HepG2 (cell line): ENCODE measurements at places on chromosomes 11 and 22.

DNA sequence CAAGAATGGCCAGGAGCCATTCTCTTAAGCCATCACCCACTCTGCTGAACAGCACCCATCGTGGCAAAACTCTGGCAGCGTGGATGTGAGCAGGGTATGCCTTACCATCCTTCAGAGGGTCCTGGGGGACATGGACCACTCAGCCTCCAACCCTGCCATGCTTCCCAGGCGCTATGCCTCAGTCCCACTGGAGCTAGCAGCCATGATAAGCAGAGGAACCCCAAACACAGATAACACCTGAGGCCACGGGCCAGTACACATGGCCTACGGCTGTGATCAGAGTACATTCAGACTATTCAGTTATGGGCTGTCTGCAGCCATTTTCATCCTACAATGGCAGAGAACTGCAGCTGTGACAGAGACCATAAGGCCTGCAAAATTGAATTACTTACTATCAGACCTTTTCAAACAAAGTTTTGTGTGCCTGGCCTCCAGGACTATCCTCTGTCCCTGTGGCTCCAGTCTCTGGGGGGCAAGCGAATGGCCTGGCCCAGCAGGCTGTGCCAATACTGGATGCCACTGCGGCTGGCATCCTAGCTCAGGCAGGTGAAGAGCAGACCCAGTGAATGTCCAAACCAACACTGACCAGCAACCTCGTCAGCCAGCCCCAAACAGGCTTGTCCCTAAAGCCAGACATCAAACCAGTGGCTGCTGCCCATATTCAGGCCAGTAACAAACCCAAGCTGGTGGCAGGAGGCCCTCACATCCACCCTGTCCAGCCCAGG is 6.9 kb downstream of the ARVCF start:
- DNase-seq = no peak

DNA sequence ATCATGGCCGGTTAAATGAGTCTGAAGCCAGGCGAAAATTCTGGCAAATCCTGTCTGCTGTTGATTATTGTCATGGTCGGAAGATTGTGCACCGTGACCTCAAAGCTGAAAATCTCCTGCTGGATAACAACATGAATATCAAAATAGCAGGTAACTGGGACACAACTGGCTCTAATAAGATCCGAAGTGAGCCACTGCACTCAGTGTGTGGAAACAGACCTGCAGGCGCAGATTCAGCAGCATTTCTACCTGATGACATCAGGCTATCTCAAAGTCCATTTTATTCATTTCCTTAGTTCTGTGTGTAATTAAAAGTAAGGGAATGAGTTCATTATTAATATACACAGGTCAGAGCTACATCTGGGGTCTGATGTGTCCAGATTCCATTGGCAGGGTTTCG is 78.2 kb downstream of the PPP2R1B start:
- DNase-seq = no peak

- DNase-seq = no peak
Observed at GRCh38 chr22:42066126-42066761, 4.4 kb downstream of the NAGA start.

- no peak for DNase-seq
Observed at GRCh38 chr11:15905366-15906104, 450.8 kb downstream of the SOX6 start.

- DNase-seq = no peak
Observed at GRCh38 chr11:114290503-114291235, 5.5 kb upstream of the NNMT start.

DNA sequence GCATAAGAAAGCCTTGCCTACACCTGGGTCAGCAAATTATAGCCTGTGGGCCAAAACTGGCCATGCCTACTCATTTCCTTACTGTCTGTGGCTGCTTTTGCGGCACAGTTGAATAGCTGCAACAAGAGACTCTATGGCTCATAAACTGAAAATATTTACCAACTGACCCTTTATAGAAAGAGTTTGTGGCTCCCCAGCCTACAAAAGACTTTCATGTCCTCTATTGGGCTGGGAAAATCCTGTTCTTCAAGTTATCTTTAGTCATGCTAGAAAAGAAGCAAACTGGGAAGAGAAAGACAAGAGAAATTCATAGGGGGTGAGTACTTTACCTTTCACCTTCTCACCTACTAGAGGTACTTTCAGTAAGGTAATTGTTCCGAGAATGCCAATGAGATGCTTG is 175.1 kb downstream of the SWAP70 start:
- no peak for DNase-seq

DNA sequence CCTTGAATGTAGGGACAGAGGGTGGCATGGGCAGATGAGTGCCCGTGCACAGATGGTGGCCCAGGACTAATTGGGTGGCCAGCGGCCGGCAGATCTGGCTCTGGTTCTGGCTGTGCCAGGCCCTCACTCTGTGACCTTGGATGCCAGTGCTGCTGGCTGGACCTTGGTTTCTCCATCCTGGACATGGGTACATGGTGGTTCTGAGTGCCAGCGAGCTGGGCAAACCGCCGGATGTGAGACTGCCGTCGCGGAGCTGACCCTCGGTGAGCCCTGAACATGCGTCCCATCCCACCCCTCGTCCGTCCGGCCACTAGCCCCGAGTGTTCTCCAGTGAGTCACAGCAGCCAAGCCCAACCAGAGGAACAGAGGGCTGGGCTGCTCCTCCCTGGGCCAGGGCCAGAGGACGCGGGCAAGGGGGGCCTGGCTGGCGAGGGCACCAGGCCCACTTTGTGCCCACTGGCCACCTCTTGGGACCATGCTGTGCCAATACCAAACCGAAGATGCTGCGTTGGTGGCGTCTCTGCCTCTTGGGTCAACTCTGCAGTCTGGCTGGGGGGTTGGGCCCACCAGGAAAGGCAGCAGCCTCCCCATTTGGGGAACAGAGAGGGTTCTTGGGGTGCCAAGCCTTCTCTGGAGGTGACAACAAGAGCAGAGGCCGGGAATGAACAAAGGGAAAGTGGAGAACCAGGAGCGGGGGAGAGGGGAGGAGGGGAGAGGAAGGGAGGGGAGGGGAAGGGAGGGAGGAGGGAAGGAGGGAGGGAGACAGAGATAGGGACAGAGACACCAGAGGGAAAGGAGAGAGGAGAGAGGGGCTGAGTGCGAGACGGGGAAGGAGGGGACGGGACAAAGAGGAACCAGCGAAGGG is 10.7 kb downstream of the LSP1 start:
- DNase-seq = peak; percentile 29

- DNase-seq = no peak
Observed at GRCh38 chr22:24485608-24486007, 9.5 kb upstream of the UPB1 start.

DNA sequence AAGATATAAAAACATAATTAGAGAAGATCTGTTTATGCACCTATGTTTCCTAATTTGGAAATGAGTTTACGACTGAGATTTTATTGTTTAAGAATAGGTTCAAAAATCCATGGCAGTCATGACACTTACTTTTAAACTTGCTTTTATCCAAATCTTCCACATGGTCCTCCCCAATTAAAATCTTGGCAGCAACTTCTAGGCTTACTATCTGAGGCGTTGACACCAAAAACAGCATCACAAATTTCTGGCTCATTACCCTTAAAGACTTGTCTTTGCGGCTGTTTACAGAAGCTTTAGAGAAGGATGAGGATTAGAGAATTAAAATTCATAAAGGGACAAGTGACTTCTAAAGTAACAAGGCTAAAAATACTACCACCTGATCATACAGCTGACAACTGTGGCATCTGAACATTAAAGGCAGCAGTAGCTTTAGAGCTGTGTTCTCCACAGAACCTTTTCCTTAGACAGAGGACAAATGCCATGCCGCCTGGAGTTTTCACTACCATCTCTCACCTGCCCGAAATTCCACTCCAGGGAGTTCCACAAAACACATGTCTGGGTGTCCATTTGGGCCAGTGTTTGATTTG is 6.4 kb downstream of the E2F8 start:
- DNase-seq = no peak

GRCh38 chr11:27281740-27282590 is 81.0 kb downstream of the CCDC34 start:
- DNase-seq = peak; percentile 60

- DNase-seq = no peak
Observed at GRCh38 chr11:111523343-111523742, 8.8 kb downstream of the HOATZ start.

DNA sequence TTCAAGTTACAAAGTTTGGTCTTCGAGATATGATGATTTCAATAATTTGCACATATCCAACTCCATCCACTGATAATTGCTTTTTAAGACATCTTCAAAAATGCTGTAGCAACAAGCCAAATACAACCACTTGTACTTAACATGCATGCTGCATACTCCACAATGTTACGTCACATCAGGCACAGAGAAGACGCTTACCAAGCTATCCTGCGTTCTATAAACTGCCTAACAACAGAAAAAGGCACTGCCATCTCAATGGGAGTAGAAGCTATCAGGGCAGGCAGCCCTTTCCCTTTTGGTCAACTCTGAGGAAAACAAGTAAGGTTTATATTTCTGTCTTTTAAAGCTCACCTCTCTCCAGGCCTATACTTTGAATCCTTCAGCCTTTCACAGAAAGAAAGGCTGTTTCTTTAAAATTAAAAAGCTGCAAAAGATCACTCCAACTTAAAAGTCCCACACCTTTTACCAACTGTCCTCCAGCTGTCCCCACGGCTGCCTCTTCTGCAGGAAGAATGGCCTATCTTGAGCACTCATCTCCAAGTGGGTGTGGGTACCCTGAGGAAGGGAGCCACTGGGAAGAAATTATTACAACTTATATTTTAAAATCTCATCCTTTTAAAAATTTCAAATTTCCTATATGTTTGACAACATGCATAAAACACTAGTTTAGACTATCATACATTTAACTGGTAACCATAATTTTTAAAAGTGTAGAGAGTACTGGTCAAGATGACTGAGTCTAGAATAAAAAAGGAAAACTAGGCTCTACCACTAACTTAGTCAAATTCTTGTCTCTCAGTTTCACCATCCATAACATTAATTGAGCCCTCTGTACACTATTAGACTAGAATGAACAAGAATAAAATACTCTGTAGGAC is 14.5 kb downstream of the PHF21A start:
- DNase-seq = no peak

DNA sequence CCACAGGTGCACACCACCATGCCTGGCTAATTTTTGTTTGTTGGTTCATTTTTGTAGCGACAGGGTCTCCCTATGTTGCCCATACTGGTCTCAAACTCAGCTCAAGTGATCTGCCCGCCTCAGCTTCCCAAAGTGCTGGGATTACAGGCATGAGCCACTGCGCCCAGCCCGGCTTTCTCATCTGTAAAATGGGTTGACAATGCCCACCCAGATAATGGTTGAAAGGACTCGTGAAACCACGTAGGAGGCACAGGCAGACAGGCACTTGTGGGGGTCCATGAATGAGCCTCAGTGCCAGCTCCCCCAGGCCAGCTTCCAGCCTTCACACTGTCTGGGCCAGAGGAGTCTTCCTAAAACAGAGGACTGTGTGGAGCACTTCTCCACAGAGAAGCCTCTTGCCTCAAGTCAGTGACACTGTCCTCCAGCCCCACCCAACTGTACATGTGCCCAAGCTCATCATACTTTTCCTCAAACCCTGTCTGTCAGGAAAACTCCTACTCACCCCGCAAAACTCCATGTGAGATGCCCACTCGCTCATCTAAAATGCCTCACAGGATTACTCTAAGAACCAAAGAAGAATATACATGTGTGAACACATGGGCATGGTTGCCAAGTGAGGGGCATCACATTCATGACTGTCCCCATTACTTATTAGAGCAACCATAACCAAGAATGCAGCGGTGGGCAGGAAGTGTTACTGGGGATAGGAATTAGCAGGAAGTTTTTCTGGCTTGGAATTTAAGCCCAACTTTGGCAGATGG is 32.1 kb upstream of the WNT7B start:
- DNase-seq = no peak

DNA sequence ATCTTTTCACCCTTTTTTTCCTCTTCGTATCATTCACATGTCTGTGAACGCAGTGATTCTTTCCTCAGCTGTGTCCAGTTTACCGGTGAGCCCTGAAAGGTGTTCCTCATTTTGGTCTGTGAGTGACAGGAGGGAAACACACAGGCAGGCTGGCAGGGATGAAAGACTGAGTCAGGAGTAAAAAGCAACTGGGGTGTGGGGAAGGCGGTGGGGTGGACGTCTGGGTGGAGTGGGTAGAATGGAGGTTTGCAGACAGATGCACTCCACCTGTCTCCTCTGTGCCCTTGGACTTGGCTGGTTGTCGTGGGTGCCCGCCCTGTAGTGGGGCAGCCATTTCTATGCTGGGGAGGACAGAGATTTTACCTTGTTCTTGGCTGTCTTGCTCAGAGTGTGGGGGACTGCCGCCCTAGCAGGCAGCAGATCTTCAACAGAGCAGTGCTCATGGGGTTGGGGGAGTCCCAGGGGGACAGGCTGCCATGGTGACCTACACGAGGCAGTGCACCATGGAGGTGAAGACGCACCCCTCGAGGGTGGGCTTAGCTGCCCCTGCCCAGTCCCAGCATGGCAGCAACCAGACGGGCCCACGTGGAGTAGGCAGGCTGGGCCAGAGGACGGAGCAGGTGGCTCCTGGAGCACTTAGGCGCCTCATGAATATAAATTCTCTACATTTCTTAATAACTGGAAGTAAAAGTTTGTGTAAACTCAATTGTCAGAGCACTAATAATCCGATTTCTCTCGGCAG is 603.7 kb downstream of the TBC1D22A start:
- DNase-seq = no peak

- DNase-seq = no peak
Observed at GRCh38 chr11:32851251-32851650, 21.5 kb downstream of the PRRG4 start.

DNA sequence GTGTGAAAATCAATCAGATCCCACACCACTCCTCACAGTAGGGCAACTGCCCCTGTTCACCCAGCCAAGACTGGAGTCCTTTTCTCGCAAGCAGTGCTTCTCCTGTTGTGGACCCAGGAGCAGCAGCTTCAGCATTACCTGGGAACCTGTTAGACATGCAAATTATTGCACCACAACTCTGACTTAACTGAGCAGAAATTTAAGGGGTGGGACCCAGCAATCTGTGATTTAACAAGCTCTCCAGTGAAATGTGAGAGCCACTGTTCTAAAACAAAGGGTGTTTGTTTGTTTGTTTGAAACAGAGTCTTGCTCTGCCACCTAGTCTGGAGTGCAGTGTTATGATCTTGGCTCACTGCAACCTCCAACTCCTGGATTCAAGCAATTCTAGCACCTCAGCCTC is 591.4 kb downstream of the SOX6 start:
- DNase-seq = no peak

- no peak for DNase-seq
Observed at GRCh38 chr11:113603277-113604059, 102.6 kb downstream of the TMPRSS5 start.

- DNase-seq = no peak
Observed at GRCh38 chr11:122395282-122395681, 260.2 kb upstream of the UBASH3B start.

DNA sequence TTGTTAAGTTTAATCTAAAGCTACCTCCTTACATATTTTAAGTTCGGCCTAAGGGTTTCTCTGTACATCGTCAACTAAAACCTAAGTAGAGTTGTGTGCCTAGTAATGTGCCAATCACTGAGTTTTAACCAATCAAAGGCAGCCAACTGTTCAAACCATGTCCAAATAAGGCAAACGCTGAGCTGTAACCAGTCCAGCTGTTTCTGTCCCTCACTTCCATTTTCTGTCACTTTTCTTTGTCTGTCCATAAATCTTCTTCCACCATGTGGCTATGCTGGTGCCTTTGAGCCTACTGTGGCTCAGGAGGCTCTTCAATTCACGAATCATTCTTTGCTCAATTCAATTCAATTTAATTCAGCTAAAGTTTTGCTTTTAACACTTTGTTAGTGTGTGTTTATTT is 13.9 kb upstream of the ATXN10 start:
- no peak for DNase-seq

- peak; percentile 67 for DNase-seq
Observed at GRCh38 chr22:23716811-23717801, 26.3 kb downstream of the RGL4 start.

GRCh38 chr11:111177037-111177871 is 68.3 kb upstream of the POU2AF2 start:
- no peak for DNase-seq

- peak; percentile 59 for DNase-seq
Observed at GRCh38 chr11:87290304-87290922, 252.7 kb downstream of the TMEM135 start.
